SHP77 treated with DMSO at 0.1 percent for 48 hours (cell line): ENCODE measurements at places on chromosomes 1 and 21.

DNA sequence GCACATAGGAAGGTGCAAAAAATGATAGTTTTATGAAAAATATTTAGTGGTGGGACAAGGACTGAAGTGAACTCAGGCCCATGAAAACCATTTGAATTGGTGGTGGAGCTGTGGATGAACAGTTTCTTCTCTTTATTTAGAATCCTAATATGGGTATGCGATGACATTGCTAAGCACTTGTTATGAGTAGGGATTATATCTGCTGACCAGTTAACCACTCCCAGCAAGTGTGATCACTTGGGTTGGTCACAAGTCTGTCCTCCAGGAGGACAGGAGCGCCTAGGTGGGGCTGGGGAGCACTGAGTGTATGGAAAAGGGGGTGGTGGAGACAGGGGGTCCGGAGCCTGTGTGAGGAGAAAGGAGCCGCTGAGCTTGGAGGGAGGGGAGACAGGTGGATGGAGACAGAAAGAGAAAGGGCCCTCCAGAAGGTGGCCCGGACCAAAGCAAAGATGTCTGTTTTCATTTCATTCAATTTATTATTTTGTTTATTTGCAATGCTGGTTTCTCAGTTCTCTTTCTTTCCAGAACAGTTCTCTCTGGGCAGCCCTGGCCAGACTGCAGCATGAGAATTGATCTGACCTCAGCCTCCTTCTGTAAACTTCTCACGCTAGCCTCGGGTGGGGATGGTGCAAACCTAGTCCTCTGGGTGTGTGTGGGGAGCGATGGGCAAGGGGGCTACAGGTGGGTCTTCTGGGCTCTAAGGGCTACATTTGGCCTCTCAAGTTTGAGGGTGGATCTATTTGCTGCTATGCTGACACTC lies 9.9 kb upstream of the ZSCAN20 start:
- no peak for DNase-seq

DNA sequence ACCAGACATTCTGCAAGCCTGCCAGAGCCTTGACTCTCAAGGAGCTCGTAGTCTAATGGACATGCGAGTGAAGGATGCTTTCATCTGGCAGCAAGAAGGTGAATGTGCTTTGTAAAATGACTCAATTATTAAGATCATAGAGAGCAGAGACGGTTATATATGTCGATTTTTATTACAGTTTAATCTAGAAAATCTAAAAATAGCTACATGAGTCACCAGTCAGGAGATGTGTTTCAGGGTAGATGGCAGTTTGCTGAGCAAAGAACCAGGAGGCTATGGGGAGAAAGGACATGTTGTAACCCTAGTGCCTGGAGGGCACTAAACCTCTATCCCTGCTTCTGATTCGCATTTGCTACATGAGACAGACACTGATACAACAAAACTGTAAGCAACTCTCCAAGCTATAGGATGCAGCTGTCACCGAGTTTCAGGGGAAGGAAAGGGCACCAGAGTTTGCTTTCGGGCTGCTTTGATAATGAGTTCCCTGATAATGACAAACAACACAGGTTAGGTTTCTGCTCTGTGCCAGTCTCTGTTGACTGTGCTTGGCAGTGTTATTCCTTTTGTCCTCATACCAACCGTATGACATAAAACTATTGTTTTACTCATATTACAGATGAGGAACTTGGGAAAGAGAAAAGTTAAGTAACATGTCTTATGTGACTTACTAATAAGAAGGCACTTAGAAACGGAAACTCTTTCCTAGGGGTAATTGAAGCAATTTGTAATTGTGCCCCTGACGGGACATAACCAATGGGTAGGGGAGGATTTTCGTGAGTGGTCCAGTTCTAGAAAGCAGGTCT lies 43.2 kb downstream of the C1orf198 start:
- DNase-seq: peak; percentile 30

DNA sequence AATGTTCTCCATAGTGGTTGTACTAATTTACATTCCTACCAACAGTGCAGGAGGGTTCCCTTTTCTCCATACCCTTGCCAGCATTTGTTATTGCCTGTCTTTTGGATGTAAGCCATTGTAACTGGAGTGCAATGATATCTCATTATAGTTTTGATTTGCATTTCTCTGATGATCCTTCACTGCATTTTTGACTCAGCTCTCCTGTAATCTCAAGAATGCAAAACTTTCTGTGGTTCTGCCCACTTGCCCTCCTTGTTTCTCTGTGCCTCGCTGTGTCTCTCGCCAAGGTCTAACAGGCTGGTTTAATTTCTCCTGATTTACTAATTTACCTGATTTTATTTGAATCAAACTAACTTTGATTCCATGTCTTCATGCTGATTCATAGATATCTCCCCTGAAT lies 407.9 kb downstream of the ZP4 start:
- DNase-seq: no peak

GRCh38 chr1:223714849-223715603 lies 2.7 kb downstream of the CAPN2 start:
- no peak for DNase-seq

DNA sequence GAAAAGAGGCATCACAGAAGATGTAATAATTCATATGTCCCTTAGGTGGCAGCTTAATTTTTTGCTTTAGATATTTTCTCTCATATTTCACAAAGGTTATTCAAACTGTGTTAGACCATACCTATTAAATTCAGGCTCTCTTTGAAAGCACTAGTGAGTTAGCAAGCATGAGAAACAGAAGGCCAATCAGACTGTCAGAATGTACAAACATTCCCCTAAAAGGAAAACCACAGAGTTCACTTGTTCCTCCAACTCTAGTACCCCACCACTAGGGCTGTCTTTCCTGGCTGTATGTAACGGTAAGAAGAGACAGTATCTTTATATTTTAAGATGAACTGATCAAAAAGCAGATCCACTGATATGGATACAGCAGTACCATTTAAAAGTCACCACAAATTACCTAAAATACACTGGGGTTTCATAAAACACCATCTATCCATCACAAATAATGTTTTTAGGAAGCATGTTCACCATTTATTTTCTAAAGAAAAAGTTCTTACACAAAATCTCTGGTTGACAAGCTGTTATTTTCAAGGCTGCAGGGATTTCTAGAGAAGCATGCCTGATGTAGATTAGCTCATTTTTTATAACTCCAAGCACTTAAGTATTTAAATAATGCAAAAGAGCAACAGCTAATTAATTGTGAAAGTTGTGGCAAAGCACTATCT lies 1.8 kb downstream of the ARPC5 start:
- DNase-seq: no peak

DNA sequence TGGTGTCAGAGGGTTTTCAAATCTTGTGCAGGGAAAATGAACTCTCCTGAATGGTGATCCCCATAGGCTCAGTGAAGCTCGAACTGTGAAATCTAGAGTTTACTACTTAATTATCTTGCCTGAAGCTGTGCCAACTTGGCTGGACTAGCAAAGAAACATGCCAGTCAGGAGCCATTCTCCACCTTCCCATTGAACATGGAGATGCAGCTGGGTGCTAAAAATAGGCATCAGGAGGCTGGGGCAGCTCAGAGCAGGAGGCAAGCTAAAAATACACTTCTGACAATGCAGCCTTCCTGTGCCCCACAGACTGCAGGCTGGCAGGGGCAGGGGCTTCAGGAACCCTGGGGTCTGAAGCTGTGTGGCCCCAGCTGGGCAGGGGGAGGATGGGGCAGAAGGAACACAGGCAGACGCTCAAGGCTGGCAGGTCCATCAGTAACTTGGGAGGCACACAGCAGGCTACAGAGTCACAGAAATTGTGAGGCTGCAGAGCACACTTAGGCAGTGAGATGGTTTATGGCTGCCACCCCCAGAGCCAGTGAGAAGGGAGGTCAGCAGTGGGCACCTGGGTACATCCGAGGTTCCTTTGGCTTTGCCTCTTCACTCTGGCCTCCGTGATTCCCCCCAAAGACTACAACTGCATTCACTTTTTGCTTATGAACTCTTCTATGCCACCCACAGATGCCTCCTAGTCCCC lies 155.4 kb upstream of the KCND3 start:
- DNase-seq: no peak

- DNase-seq: no peak
Measured at GRCh38 chr1:49424782-49425181, 599.0 kb downstream of the AGBL4 start.

- no peak for DNase-seq
Measured at GRCh38 chr1:2009101-2010053, 5.8 kb upstream of the CFAP74 start.

- DNase-seq: no peak
Measured at GRCh38 chr1:60342569-60342968, 269.0 kb upstream of the C1orf87 start.

DNA sequence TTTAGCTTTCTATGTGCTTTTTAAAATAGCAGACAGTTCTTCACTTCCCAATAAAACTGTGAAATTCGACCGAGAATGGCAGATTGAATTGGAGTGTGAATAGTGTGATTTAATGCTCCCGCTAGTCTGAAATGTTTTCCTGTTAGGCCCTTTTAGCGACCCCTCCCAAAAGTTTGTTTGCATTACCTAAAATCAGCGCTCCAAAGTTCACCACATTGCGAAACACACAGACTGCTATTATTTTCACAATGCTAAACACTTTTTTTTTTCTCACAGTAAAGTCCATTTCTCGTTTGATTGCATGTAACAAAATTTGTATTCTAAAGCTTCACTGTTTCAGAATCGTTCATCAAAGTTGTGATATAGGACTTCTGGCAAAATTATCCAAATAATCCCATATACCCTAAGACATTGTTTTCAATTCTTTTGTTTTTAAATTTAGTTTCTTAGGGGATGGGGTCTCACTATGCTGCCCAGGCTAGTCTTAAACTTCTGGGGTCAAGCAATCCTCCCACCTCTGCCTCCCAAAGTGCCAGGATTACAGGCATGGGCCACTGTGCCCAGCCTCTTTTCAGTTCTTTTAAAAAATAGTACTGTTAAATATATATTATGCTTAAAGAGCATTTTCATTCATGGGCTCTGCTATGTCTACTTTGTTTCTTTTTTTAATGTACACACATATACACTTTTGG lies 76.5 kb upstream of the USH2A start:
- no peak for DNase-seq

DNA sequence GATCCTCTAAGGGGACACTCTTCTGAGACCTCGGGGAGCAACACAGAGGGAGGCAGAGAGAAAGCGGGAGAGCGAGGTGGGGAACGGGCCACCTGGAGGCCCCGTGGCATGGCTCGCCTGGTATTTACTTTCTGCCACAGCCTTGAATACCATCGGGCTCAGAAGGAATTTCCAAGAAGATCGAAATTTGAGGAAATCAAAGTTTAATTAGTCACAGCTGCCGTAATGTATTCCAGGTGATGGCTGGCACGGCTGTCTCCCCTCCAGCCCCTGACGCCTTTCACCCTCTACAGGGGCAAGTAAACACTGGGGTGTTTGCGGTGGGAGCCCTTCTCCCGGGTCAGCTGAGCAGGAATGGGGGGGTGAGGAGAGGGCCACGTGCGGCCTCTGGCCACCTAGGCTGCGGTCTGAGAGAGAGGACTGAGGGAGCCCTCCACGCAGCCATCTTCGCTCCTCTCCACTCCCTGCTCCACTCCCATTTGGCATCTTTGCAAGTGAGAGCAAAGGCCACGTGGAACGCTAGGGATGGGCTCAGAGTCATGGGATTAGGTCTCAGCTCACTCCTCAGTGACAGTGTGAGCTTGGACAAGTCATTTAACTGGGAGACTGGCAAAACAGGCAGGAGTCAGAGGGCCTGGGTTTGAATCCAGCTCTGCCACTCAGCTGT lies 125.2 kb downstream of the SYF2 start:
- no peak for DNase-seq

GRCh38 chr1:174991473-174991872 lies 8.3 kb upstream of the CACYBP start:
- no peak for DNase-seq

DNA sequence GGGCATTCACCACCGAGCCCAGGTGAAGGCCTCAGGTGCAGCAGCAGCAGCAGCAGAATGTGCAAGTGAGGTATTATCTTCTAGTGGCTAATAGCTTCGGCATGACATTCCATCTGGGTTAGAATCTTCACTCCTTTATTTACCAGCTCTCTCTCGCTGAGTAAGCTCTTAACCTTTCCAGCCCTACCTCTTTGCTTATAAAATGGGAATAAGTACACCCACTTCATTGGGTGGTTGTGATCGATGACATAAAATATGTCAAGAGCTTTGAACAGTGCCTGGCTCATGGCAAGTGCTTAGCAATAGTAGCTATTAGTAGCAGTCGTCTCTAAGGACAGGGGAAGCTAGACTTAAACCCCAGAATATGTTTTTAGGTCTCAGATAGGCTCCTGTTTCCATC lies 149.5 kb downstream of the NOS1AP start:
- DNase-seq: no peak

DNA sequence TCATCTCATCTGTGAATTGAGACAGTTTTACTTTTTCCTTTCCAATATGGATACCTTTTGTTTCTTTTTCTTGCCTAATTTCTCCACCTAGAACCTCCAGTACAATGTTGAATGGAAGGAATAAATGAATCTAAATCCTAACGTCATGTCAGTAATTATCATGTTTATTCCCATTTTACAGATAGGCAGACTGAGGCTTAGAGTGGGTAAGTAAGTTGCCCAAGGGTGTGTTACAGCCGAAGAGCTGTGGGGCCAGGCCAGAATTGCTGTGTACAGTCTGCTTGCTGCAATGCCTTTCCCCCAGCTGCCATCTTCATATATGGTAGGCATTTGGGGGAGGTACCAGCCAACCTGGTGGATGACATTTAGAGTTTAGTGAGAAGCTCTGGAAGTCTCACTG lies 162.7 kb downstream of the CAMTA1 start:
- DNase-seq: no peak

- no peak for DNase-seq
Measured at GRCh38 chr1:209168204-209168603, 415.3 kb upstream of the CAMK1G start.

- DNase-seq: no peak
Measured at GRCh38 chr1:116580446-116581322, 9.9 kb upstream of the CD58 start.

- DNase-seq: no peak
Measured at GRCh38 chr1:180291004-180291403, 60.9 kb downstream of the LHX4 start.

DNA sequence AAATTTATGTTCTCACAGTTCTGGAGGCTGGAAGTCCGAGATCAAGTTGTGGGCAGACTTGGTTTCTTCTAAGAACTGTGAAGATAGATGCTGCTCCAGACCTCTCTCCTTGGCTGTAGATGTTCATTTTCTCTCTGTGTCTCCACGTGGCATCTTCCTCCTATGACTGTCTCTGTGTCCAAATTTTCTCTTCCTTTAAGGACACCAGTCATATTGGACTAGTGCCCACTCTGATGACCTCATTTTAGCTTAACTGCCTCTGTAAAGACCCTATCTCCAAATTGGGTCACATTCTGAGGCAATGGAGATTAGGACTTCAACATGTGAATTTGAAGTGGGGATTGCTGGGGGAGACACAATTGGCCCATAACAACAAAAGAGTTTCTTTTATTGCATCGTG lies 125.3 kb upstream of the ETS2 start:
- no peak for DNase-seq

GRCh38 chr1:18735224-18735997 lies 104.8 kb downstream of the PAX7 start:
- DNase-seq: no peak

GRCh38 chr1:88472298-88472697 lies 211.8 kb upstream of the PKN2 start:
- DNase-seq: no peak

- no peak for DNase-seq
Measured at GRCh38 chr1:229043115-229043514, 227.8 kb upstream of the RAB4A start.
